Neural crest cell (in vitro differentiated cells): ENCODE measurements at places on chromosomes 12 and 14. TPM values are rescaled to one million over a fixed set of nuclear protein-coding genes. Genes with fewer than 3 reads are reported as not detected.

PDE3A gene
- total RNA-seq = 2.4 and 2.7 TPM in 2 replicates

NKX2-1 gene
- not detected in 2 replicates for total RNA-seq

HSPB8 gene
- 0.50 and 0.58 TPM in 2 replicates for total RNA-seq

PRR4 gene
- 3.3 and 6.9 TPM in 2 replicates for total RNA-seq

VDR gene
- not detected in 2 replicates for total RNA-seq

TMEM52B gene
- not detected in 2 replicates for total RNA-seq

TBX5 gene
- total RNA-seq = not detected in 2 replicates

VPS37B gene
- total RNA-seq = 40.9 and 41.5 TPM in 2 replicates

POTEM gene
- total RNA-seq = not detected in 2 replicates

MGP gene
- not detected in 2 replicates for total RNA-seq

GRCh38 chr12:82687021-82688011 is 610 bp downstream of the TMTC2 start:
- H3K4me3 ChIP-seq = peak overlapping the region; percentile 92
- peak; percentile 15 for DNase-seq
- peaks cover 29% of the 10 kb centered on the region for H3K4me1 ChIP-seq
- peak overlapping the region; percentile 93 for H3K27ac ChIP-seq

GRCh38 chr12:117069926-117070900 is 29.0 kb downstream of the TESC start:
- no peak for DNase-seq
- H3K4me1 ChIP-seq = peaks cover 2% of the 10 kb centered on the region
- H3K36me3 ChIP-seq = no peaks in the 10 kb centered on the region

DNA sequence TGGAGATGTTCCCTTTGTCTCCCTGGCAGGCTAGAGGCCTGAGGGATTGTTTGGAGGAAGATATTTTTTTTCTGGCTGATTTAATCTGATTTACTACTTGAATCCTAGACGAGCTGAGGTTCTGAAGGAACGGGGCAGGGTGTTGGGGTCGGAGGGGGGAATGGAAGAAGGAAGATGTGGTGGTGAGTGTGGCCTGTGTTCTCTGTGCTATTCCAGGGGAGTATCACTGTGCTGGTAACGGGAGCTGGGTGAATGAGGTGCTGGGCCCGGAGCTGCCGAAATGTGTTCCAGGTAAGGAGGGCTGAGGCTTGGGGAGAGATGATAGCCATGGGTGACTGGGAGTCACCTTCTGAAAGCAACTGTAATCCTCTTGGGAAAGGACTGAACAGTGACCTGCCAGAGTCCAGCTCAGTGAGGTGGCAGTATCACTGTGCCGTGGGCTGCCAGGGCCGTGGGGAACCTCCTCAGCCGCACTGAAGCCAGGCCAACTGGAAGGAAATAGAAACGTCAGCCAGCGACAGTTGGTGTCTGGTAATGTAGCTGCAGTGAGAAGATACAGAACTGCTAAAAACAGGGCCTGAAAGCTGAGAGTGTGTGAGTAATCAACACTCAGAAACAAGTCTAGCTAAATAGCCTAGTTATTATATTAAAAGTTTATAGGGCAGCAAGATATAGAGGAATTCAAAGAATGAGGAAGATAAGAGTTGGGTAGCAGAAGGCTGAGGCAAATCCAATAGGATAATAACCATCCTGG is 7.9 kb downstream of the C1S start:
- no peaks in the 10 kb centered on the region for H3K4me1 ChIP-seq
- no peaks in the 10 kb centered on the region for H3K36me3 ChIP-seq
- H3K27me3 ChIP-seq = peaks cover 6% of the 10 kb centered on the region
- H3K27ac ChIP-seq = no peak overlapping the region

DNA sequence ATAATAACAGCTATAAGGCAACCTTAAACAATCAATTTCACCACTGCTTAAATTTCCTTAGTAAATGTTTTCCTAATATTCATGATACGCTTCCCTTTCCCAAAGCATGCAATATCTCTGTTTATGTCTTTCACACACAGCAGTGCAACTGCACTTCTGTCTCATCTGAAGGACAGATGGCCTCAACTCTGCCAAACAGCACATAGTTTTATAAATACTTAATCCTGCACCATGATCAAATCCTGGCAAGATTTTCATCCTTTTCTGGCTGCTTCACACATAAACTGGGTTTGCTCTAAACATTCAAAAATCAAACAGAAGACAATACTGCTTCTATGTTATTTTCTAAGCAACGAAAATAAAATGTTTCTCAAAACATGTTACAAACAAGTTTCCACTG is 266.3 kb downstream of the ITPR2 start:
- no peaks in the 10 kb centered on the region for H3K4me1 ChIP-seq
- H3K27me3 ChIP-seq = peaks cover 3% of the 10 kb centered on the region
- H3K27ac ChIP-seq = no peak overlapping the region
- no peak overlapping the region for H3K4me3 ChIP-seq
- H3K36me3 ChIP-seq = no peaks in the 10 kb centered on the region

DNA sequence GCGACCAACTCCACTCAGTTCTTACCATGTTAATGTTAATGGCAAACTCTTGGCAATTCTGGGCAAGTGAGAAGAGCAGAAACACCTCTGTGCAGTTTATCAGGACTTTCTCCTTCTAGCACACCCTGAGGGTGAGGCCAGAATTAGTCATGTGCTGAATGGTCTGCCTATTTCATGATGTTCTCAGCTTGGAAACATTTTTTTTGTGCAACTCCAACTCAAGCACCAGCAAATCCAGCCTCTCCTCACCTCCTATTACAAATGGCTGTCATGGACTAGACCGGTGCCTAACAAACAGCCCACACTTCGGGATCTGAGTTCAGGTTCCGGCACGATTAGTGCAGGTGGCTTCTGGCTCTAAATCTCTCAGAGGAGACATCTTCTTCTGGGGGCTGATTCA is 246.0 kb downstream of the ZFP36L1 start:
- H3K27ac ChIP-seq = peak overlapping the region; percentile 86
- no peak overlapping the region for H3K4me3 ChIP-seq
- peaks cover 2% of the 10 kb centered on the region for H3K36me3 ChIP-seq
- no peak for DNase-seq

DNA sequence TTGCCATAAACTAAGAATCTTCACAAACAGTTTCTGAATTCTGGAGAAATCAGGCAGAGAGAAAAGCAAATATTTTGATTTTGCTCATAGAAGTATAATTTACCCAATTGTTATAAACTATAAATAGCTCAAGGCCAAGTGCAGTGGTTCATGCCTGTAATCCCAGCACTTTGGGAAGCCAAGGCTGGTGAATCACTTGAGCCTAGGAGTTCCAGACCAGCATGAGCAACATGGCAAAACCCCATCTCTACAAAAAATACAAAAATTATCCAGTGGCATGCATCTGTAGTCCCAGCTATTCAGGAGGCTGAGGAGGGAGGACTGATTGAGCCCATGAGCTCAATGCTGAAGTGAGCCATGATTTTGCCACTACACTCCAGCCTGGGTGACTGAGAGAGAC is 19.6 kb upstream of the MMP19 start:
- no peaks in the 10 kb centered on the region for H3K4me1 ChIP-seq
- no peaks in the 10 kb centered on the region for H3K36me3 ChIP-seq
- no peak overlapping the region for H3K27ac ChIP-seq
- H3K27me3 ChIP-seq = no peaks in the 10 kb centered on the region

DNA sequence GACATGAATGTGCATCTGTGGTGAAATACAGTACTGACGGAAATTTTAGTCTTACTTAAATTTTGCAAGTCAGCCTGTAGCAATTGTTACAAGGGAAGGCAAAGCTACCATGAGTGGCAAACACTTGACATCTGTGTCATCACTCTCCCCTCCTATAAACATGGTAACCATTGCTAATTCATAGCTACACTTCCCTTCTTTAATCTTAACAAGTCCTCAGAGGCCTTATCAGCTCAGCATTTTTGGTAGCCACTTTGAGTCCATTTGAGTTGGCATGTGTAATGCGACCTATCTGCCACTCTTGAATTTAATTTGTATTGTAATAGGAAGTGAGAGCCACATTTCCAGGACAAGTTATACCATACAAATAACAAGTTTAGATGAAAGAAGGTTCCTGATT is 218.1 kb downstream of the RMST start:
- no peaks in the 10 kb centered on the region for H3K36me3 ChIP-seq
- no peak overlapping the region for H3K4me3 ChIP-seq
- no peaks in the 10 kb centered on the region for H3K27me3 ChIP-seq
- DNase-seq = no peak
- no peak overlapping the region for H3K27ac ChIP-seq

GRCh38 chr12:105382771-105383622 is 52.5 kb downstream of the C12orf75 start:
- no peaks in the 10 kb centered on the region for H3K27me3 ChIP-seq
- H3K27ac ChIP-seq = no peak overlapping the region
- peak; percentile 14 for DNase-seq
- no peaks in the 10 kb centered on the region for H3K36me3 ChIP-seq
- H3K4me3 ChIP-seq = no peak overlapping the region

- no peak overlapping the region for H3K4me3 ChIP-seq
- H3K27ac ChIP-seq = peak overlapping the region; percentile 88
- no peak for DNase-seq
- H3K27me3 ChIP-seq = no peaks in the 10 kb centered on the region
Observed at GRCh38 chr14:93076755-93077154, 39.0 kb downstream of the ITPK1 start.

DNA sequence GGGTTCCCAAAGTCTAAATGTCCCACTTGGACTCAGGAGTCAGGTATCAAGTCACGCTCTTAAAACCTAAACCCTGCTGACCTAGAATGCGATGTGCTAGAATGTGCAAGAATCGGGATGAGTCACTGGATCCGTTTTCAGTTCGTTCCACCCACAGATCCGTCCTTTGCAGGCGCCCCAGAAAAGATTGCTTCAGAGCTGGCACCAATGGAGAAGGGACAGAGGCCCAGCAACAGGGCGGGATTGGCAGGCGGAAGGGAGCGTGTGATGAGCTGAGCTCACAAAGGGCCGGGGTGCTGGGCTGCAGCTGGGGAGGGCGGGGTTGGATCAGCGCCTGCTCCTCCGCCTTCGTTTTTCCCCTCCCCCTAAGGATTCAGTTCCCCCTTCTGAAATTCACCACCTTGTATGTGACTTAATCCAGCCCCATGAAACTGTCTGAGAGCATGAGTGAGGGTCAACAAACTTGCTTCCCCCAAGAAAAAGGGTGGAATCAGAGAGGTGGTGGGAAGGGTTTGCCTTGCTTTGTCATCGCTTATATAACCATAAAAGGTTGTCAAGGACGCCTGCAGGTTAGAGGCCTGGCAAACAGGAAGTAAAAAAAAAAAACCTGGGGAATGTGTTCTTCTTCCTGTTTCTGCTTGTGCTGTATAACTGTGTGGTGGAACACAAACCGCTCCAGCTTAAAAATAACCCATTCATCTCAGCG is 2.8 kb upstream of the UBC start:
- H3K4me3 ChIP-seq = peak overlapping the region; percentile 86
- peak; percentile 78 for DNase-seq
- peaks cover 26% of the 10 kb centered on the region for H3K27me3 ChIP-seq
- peak overlapping the region; percentile 97 for H3K27ac ChIP-seq
- H3K36me3 ChIP-seq = peaks cover 23% of the 10 kb centered on the region

GRCh38 chr12:116675339-116676107 is 62.3 kb downstream of the SPRING1 start:
- no peaks in the 10 kb centered on the region for H3K36me3 ChIP-seq
- peaks cover 3% of the 10 kb centered on the region for H3K27me3 ChIP-seq
- DNase-seq = peak; percentile 30

DNA sequence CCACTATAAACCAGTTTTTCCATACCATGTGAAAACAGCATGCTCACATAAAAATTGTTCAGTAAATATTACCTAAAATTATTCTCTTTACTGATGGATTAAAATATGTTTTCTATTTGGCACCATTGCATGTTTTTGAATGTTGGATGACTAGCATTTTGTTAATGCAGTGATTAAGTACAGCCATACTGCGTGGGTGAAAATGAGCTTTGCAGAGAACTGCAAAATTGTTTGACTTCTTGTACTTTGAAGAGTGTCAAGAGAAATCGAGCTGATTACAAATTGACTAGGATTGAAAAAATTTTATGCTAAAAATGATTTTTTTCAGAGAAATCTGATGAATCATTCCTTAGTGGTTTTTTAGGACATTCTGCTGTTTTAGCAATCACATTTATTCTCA is 452.9 kb downstream of the RPL10L start:
- no peaks in the 10 kb centered on the region for H3K36me3 ChIP-seq
- no peak overlapping the region for H3K4me3 ChIP-seq
- H3K27ac ChIP-seq = no peak overlapping the region
- DNase-seq = no peak
- no peaks in the 10 kb centered on the region for H3K4me1 ChIP-seq
- no peaks in the 10 kb centered on the region for H3K27me3 ChIP-seq

GRCh38 chr14:92668276-92668973 is 80.0 kb downstream of the LGMN start:
- H3K4me3 ChIP-seq = no peak overlapping the region
- H3K27me3 ChIP-seq = no peaks in the 10 kb centered on the region

DNA sequence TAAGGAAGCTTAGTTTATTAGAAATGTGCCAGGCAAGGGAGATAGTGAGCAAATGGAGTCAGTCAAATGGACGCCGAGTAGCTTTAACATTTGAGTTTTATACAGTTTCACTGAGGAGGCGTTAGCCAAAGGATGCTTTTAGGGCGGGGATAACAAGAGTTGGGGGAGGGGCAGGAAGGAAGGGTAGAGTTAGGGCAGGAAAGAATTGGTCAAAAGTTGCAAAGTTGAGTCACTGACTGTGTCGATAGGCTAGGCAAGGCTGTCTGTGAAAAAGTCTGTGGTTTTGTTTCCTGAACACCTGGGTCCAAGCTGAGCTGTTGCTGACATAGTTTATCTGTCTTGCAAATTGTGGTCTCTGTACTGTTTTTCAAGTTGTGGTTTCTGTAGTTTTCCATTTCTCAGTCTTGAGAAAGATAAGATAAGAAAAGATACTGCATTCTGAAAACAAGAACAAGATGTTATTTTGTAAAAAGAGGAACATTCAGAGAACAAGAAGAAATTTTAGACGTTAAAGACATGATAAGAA is 62.6 kb upstream of the RESF1 start:
- H3K4me1 ChIP-seq = peaks cover 23% of the 10 kb centered on the region
- no peaks in the 10 kb centered on the region for H3K36me3 ChIP-seq
- H3K4me3 ChIP-seq = no peak overlapping the region
- no peaks in the 10 kb centered on the region for H3K27me3 ChIP-seq
